ENCODE measurements at places on chromosomes 6 and 20.

DNA sequence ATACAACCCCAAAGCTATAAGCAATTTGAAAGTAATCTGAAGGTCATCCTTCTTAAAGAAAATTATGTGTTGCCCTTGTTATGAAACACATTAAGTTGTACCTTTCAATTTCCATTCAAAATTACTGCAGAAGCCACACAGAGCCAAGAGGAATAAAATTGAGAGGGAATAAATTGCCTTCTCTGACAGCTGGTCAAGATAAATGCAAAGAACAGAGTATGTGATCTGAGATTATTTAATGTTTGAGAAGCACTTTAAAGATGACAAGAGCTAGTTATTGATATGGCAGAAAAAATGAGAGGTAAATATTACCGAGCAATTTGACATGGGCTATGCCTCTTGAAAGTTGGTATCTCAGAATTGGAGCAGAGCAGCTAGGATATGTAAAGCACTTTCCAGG, 61.6 kb downstream of the TRDN start:
- DNase-seq = no peak

GRCh38 chr6:82015043-82015442, 232.5 kb downstream of the IBTK start:
- DNase-seq = peak; percentile 6

- no peak for DNase-seq
These were observed 29.5 kb upstream of the TCFL5 start for GRCh38 chr20:62891111-62891510.

- no peak for DNase-seq
These were observed 9.9 kb downstream of the ECI2 start for GRCh38 chr6:4125500-4125899.

- DNase-seq = peak; percentile 7
These were observed 898.9 kb upstream of the EYS start for GRCh38 chr6:66605971-66606370.

GRCh38 chr20:62924442-62925075, 1.7 kb downstream of the DIDO1 start:
- peak; percentile 63 for DNase-seq

DNA sequence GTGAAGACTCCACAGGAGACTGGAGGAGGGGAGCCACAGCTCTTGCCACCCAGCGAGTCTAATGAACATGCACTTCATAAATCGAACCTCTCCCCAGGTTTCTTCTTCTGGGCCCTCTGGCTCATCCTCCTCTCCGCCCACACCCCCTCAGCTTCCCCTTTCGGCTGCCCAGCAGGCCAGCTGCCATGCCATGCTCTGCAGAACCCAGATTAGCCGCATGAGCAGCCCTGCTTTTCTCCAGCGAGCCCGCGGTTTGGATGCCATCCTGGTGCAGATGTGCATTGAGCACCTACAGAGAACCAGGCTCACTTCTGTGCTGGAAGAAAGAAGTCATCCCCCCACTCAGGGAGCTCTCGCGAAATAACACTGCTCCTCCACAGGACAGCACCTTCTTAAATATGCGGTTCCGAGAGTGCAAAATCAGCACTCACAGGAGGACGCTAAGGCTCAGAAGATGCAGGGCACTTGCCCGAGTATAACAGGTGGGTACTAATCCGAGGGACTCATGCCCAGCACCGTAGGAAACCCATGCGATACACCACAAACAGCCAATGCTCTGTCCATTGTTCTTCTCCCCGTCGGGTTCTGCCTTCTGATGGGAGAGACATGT, 143.0 kb upstream of the THBS2 start:
- DNase-seq = no peak

DNA sequence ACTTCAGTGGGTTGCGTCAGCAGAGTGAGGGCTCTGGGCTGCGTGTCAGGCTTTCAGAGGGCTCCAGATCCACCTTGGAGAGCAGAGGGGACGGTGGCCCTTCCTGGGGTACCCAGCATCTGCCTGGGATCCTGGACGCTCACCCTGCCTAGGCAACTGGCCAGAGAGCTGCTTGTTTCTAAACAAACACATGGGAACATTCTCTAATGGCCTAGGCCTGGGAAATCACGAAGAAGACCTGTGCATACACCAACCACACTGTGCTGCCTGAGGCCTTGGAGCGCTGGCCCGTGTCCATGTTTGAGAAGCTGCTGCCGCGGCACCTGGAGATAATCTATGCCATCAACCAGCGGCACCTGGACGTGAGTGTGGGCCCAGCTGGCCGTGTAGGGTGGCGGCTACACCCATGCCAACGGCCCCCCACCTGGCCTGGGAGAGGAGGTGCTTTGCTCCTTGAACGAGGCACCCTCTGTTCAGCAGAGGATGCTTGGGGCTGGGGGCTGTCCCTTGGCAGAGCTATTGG, 32.2 kb downstream of the PYGB start:
- DNase-seq = no peak
